Left lung (tissue), 14 donors: ENCODE measurements at places on chromosomes 7 and 10. TPM values are rescaled to one million over a fixed set of nuclear protein-coding genes. Genes with fewer than 3 reads are reported as not detected.

SLC39A12 gene
- 0.31 TPM for total RNA-seq

DGKB gene
- total RNA-seq, result not detected

SFTPA1 gene
- total RNA-seq, result 11,086 TPM

AKR1C3 gene
- total RNA-seq, result 47.1 TPM

OR6B1 gene
- not detected for total RNA-seq

ACHE gene
- total RNA-seq, result 3.3 TPM
